ENCODE measurements at places on chromosomes 3 and 15.
A peak's percentile ranks its signal among the peaks of the same experiment; 100 is the strongest.

DNA sequence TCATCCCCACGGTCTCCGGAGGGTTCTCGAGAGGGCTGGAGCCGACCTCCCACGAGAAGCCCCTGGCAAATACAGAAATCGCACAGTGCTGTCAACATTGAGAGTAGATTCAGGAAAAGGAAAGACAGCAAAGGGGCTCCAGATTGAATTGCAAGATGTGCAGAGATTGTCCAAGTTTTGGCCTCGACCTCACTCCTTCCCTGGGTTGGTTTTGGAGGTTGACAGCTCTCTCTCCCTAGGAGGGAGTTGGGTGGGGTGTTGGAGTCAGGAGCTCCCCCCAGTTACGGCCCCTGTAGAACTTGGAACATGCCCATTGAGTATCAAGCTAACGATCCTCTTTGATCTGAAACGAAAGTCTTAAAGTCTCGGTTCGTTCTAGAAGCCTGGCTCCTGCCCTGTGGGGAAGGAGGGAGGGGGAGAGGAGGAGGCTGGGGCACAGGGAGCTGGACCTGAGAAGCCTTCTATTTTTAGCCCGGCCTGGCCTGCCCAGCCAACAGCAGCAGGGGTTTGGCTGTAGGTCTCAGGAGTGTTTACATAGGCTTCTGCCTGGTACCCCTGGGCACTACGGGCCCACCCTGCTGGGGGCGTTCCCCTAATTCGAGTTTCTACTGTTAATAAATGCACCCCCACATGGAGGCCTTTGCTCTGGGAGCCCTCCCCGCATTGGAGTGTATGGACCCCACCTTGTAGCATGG lies 672 bp upstream of the KY start:
- no peak for DNase-seq

- DNase-seq, result no peak
Measured at GRCh38 chr3:23865595-23866396, 51.0 kb downstream of the NKIRAS1 start.

DNA sequence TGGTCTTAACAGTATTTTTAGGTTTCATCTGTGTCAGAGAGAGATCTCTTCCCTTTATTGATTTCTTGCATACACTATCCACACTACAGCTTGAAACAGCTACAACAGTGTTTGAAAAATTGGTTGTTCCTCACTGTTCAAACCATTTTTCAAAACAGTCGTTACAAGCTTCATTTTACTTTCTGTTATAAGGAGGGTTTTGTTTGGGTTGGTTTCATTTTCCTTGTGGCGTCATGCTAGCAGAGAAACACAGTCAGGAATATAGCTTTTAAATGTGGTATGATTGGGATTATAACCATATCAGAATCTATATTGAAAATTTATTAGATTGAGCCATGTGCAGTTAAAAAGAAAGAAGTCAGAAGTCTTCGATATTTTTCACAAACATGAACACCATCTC lies 400.6 kb downstream of the ZBTB20 start:
- DNase-seq, result peak; percentile 58

DNA sequence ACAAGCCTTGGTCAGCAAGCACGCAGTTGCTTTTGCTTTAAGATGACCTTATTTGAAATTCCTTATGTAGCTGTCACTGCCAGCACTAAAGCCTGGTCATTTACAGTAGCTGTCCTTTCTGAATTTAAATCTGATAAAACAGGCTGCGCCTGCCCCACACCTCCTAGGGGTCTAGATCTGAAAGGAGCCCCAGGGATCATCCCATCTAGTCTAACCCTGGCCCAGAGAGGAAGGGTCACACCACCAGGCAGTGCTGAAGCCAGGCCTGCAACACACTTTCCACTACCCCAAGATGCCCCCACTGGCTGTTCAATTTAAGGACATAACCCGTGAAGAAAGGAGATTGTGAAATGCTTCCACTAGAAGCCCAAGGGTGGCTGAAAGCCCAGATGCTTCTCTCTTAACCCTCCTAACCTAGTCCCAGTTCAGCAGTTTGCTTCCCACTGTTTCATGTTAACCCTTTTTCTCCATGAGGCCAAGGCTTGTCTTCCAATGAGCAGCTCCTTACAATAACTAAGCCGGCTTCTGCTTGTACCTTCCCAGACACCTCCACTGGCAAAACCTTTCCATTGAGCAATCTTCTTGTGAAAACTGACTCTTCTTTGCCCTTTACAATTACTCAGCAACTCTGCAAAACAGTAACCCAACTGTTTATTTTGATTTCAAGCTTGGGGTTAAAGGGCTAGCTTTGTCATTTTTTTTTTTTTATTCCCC lies 198.9 kb upstream of the LPP start:
- peak; percentile 50 for DNase-seq

DNA sequence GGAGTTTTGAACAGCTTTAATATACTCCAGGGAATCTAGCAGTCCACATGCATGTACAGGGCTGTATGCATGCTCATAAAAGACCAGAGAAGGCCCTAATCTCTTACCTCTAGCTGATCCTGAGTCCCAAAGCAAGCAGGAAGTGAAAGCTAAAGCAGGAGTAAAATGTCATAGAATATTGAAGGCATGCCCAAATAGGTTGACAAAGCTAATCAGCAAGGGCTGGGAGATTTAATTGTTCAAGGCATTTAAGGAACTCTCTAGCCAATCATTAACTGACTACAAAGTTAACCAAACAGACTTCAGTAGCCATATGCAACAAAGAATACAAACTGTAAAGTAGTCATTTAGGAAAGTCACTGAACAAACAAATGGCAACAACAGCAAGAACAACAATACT lies 85.8 kb upstream of the KBTBD8 start:
- DNase-seq, result no peak

- DNase-seq, result no peak
Measured at GRCh38 chr3:71252466-71252865, 331.1 kb downstream of the FOXP1 start.
